ENCODE measurements at places on chromosomes 3 and 15.

- no peak for DNase-seq
Measured at GRCh38 chr15:51117270-51117669, 22.6 kb upstream of the TNFAIP8L3 start.

GRCh38 chr3:178583963-178584575 lies 47.8 kb downstream of the KCNMB2 start:
- DNase-seq = no peak

- no peak for DNase-seq
Measured at GRCh38 chr15:33894193-33894592, 74.1 kb upstream of the CHRM5 start.

DNA sequence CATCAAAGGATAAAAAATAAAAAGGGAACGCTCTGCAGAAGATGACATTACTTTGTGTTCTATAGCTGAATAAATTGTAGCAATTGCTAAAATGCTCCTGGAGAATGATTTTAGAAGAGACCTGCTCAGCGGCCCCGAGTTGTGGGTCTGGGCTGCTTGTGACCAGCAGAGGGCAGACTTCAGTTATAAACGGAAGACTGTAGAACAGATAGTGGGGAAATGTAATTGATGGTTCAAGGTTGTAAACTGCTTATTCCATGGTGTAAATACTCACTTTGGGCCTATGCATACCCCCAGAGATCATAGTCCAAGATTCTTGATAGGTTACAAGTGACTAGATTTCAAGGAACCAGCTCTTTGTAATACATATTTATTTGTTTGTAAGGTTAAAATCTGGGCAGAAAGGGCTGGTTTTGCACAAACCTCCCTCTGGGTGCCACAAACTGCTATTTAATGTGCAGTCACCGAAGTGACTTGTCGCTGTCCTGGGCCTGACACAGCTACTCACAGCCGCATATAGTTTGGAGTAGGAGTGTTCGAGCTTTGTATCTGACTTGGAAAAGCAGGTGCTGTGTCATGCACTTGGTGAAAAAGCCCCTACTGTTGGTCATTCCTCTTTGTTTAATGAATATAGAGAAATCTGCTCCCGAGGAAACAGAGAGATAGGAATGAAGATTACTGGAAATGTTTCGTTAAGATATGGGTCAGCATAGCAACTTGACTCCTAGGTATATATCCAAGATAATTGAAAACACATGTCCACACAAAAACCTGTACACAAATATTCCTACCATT lies 34.7 kb upstream of the NDUFB4 start:
- no peak for DNase-seq

GRCh38 chr3:46500656-46501635 lies 3.2 kb downstream of the RTP3 start:
- no peak for DNase-seq

DNA sequence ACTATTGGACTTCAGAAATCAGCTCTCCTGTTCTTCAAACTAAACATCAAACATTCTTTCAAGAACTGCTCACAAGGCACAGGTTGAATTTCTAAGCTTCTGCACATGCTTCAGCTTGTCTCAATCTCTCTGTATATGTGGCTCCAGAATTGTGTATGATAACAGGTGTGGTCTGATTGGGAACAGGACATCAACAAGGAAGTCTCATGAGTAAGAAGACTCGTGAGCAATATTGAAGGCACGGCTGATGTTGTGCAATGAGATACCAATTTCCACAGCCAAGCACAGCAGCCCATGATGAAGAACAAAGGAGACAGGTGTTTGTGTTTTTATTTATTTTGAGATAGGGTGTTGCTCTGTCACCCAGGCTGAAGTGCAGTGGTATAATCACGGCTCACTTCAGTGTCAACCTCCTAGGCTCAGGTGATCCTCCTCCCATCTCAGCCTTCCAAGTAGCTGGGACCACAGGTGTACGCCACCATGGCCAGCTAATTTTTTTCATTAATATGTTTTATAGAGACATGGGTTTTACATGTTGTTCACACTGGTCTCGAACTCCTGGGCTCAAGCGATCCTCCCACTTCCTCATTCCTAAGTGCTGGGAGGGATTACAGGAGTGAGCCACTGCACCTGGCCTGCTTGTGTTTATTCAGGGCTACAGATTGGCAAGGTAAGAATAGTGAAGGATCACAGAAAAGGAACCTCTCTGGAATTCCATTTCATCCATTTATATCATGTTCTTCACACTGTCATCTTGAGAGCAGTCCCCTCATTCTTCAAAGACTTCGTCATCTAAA lies 32.2 kb upstream of the ABHD17C start:
- DNase-seq = no peak

DNA sequence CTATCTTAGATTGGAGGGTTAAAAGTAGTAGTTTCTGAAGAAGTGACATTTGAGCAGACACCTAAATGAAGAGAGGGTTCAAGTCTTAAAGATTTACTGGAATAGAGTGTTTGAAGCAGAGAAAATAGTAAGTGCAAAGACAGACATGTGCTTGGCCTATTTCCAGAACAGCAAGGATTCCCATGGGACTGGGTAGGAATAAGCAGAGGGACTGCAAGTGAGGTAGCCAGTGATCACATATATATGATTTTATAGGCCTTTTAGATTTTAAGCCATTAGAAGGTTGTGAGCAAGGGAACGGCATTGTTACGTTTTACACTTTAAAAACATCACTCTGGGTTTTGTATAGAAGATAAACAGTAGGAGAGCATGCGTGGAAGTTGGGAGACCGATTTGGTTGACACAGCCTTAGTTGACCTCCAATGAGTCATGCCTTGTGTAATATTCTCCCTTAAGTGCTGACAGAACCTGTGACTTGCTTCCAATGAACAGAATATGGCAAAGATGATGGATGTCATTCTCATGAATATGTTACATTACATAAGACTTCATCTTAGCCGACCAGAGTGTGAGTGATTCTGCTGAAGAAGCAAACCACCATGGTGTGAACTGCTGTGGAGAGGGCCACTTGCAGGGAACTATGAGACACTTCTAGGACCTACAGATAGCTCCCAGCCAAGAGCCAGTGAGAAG lies 37.1 kb upstream of the SLC4A7 start:
- DNase-seq = no peak

DNA sequence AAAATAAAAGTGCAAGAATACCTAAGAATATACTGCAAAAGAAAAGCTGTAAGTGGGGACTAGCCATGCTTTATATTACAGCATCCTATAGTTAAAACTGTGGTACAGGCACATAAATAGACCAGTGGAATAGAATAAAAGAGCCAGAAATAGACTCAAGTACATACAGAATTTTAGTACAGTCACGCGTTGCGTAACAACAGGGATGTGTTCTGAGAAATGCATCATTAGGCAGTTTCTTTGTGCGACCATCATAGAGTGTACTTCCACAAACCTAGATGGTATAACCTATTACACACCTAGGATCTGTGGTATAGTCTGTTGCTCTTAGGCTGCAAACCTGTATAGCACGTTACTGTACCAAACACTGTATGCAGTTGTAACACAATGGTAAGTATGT lies 61.8 kb downstream of the PCCB start:
- no peak for DNase-seq

DNA sequence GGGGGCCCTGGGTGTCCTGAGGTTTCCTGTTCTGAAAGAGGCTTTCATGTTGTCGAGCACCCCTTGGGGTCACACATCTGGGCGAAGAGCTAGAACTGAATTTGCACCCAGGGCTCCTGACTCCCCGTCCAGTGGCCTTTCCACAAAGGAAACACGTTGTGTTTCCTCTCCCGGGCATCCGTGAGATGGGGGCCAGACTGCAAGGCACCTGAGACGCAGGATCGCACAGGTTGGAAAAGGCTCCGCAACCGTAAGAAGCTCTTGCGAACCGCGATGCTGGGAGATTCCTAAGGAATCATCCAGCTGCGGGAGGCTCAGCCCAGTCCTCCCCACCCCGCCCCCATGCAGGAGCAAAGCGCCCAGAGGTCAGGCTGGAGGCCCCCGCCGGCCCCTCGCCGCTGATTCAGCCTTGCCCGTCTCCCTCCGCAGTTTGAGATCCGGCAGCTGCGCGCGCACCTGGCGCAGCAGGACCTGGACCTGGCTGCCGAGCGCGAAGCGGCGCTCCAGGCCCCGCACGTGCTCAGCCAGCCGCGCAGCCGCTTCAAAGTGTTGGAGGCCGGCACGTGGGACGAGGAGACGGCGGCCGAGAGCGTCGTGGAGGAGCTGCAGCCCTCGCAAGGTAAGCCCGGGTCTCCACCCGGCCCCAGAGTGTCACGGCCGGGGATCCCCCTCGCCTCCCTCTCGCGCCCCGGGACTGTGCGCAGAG lies 119.6 kb downstream of the ETFA start:
- DNase-seq = no peak

Data from GM18507 (cell line).